ENCODE measurements at places on chromosomes 3 and 15.

DNA sequence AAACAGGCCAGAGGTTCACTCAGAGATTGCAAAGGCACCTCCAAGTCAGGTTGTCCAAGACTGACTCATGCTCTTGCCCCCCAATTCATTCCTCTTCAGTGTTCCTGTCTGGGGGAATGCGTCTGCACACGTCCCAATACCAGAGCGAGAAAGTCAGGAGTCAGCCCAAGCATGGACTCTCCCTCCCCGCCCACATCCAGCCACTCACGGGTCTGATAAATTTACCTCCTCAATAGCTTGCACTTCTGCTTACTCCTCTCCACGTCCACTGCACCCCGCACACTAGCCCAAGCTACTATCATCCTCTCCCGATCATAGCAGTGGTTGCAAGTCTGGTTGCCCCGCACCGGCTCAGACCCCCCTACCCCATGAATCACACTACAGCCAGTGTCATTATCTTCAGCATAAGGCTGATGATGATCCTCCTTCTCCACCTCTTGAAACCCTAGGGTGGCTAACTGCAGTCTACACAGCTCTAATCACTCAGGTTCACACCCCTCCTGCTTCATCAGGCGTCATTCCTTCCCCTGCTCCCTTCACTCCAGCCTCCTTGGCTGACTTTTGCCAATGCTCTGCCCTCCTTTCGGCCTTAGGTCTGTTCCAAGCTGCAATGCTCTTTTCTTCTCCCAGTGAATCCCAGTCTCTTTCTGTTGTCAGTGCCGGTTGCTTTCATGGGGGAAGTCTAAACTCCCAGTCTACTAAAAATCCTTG is 27.6 kb upstream of the MYO1E start:
- DNase-seq: no peak

DNA sequence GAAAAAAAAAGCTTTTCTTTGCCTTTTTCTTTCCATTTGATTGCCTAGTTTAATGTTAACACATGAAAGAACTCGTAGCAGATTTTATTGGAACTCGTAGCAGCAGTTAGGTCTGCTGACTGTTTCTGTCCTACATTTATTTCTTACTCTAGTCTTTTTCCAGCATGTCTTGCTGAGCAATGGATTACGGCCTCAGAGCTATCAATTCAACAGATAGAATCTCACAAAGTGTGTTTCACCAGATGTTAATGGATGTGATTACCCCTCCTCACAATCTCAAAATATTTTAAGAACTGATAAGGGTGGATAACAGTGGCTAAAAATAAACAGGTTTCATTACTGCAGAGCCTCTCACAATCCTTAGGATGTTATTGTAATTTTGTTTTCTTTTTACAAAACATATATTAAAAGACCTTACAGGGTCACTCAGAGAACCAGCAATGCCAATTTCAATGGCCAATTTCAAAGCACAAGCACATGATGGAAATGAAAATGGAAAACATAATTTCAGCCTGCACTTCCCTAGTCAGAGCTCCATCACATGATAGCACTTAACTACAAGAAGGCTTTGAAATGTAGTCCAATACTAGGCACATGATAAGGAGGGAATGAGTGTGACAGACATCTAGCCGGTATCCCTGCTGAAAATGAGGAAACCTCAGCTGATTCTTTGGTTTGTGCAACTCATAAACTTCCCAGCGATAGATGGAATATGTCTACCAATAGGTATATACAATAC is 838.1 kb upstream of the SEMA6D start:
- DNase-seq: no peak

DNA sequence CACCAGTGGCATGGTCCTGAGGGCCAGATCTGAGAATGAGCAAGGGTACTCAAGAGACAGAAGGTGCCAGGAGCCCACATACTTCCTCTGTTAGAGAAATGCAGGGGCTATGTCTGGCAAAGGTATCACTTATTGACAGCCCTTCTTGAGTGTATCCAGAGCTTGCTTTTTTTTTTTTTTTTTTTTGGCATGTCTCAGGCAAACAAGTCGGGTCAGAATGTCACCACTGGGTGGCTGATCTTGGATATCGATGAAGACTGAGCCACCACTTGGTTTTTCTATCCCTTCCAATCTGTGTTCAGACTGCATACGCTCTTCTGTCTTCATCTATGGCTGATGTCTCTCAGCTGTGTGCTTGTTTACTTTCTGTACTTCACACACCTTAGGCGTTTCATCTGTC is 363.4 kb upstream of the C2CD4B start:
- DNase-seq: no peak

DNA sequence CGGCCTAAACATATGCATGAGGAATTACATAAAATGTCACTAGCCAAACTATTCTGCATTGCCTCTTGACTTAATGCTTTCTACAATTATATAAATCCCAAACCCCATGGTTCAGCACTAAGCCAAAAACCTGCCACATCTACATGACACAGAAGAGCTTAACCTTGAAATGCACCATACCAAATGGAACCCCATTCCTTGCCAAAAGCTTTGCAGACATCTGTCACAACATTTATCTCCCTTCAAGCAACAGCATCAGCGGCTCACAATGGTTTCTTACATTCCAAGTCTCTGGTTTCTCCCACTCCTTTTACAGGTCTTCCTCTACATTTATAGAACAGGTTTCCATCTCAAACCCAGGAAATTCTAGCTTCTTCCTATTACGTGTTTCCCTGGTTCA is 58.4 kb upstream of the GYG1 start:
- no peak for DNase-seq

- DNase-seq: no peak
Observed at GRCh38 chr3:147008886-147009285, 397.5 kb downstream of the ZIC4 start.

DNA sequence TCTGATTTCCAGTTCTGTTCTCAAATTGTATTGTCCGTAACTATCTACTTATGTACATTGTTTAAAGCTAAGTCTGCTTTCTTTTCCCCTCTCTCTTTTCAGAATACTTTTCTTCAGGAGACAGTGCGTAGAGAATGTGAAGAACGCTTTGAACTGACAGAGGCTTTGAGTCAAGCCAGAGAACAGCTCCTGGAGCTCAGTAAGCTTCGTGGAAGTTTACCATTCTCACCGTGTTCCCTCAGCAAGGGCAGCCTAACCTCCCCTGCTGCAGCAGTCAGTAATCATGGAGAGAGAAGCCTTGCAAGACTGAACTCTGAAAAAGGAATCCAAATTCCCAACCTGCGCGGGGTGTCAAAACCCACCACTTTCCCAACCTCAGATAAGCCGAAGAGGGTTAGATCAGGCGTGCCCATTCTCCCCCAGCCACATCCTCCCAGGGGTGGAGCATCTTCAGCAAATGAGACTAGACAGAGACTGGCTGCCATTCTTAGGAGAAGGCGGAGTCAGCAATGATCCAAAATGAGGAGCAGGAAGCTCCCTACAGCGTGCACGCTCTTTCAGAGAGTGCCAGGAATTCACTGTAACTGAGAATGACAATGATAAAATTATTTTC is 114.6 kb downstream of the CCNL1 start:
- DNase-seq: no peak

GRCh38 chr3:42709621-42710020 is 7.0 kb upstream of the HHATL start:
- no peak for DNase-seq

DNA sequence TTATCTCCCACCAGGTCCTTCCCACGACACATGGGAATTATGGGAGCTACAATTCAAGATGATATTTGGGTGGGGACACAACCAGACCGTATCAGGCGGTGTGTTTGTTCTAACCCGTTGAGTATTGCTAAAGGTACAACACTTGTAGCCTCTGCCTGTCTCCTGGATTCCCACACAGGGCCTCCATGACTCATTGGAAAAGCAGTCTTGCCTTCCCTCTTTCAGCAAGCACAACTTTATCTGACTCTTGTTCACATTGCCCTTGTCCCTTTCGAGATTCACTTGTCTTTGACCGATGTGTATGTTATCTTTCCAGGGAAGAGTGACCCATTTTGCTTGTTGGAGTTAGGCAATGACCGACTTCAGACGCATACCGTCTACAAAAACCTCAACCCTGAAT is 152.3 kb downstream of the MCTP2 start:
- DNase-seq: no peak

DNA sequence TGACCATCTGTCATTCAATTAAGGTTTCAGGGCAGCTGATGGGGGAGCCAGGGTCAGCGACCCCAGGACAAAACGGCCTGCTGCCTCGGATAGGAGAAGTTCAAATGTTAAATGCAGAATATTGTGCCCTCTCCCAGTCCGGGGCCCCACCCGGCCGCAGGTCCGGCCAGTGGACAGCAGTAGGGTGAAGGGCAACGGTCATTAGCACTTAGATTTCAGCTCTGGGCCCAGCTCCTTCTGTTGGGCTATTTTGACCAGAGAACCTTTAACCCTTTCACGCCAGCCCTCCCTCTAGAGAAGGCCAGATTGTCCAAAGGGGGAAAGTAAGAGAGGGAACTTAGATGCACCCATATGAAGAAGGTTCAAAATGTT is 16.1 kb upstream of the ONECUT1 start:
- DNase-seq: no peak

DNA sequence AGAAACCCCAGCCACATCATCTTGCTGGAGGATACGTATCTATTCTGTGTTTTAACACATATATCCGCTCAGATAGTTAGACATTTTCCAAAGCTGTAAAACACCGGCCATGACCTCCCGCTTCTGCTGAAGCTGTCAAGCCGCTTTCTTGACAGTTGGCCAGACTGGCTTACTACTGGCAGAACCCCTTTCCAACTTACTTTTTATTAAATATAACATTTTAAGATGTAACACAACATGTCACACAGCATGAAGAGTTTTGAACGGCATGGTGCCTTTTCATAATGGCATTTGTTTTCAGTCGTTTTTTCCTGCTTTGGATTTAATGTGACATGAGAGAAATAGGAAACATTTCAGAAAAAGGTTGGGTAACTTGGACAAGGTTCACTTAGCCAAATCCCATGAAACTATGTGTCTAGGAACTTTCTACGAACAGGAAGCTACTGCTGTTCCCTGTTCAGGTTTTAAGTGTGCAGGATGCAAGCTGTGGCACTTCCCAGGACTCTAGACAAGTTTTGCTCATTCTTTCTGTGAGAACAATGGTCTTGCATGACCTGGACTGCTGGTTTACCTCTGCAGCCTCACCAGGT is 281.4 kb downstream of the THSD4 start:
- DNase-seq: no peak

DNA sequence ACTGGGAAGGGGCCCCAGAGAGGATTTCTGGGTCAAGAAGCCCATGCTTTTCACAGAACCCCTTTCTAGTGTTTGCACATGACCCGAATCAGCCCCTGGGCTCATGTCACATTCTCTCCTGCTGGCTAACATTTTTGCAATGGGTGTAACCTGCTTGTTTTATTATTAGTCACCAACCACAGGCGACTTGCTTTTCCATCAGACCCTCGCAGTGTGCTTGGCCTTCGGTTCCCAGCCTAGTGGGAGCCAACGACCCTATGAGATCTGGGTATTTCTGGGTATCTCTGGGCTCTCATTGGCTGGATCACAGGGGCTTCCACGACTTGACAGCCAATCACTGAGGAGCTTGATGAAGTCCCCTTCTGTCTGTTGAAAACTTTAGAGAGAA is 11.0 kb upstream of the FBLN2 start:
- DNase-seq: no peak

DNA sequence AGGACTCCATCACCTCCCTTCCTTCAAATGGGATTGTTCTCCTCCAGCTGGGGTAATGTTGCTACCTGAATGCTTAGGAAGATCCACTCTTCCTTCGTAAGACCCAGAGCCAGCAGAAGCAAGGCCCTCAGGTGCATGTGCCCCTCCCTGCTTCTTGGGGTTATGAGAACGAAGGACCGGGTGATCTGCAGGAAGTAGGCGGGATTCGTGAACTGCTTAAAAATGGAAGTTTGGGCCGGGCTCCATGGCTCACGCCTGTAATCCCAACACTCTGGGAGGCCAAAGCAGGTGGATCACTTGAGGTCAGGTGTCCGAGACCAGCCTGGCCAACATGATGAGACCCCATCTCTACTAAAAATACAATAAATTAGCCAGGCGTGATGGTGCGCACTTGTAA is 8.0 kb downstream of the TLR9 start:
- no peak for DNase-seq

DNA sequence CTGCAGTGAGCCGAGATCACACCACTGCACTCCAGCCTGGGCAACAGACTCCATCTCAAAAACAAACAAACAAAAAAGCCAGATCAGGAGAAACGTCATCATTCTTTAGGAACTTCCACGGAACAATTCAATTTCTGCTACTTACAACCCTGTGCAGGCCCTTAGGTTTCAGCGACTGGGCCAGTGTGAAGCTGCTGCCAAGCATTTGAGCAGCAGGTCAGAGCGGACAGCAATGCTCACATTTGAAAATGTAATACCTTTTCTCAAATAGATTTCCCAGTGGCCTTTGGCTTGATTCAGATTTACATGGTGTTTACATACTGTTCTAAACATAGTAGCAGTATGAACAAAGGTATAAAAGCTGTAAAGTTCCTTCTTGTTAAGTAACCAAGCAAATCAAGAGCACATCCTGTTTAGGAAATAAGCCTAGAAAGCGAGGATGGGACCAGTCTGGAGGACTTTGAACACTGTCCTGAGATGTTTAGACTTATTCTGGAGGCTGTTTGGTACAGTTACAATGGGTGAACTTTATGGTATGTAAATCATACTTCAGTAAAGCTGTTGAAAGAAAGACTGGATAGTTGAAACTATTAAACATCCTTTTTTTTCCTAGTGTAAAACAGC is 141.2 kb downstream of the HCN4 start:
- DNase-seq: no peak

GRCh38 chr3:15606434-15606891 is 4.9 kb downstream of the BTD start:
- DNase-seq: no peak

- no peak for DNase-seq
Observed at GRCh38 chr15:45429941-45430792, 51.8 kb upstream of the GATM start.

DNA sequence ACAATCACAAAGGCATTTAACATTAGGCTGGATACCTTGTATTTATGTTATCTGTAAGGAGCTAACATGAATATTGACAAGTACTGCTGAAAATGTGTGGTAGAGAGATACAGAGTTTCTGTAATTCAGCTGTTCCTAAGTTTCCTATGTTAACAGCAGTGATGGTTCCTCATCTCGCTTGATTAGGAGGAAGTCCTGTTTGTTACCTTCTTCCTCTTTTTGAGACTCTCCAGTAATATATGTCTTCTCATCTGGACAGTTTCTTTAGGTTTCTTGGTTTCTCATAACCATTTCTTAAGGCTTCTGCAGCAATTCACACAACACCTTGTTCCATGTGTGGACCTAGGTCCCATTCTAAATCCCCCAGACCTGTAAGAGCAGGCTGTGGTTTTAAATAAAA is 11.4 kb upstream of the PEX5L start:
- DNase-seq: no peak

DNA sequence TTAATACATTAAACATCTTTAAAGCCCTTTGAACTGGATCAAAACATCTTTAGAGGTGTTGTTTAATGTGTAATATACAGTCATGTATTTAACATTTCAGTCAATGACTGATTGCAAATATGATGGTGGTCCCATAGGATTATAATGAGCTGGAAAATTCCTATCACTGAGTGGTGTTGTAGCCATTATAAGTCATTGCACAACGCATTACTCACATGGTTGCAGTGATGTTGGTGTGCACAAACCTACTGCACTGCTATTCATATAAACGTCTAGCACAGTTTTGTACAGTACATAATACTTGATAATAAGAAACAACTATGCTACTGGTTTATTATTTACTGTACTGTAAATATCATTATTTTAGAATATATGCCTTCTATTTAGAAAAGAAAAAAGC is 75.6 kb downstream of the DTWD1 start:
- no peak for DNase-seq

- no peak for DNase-seq
Observed at GRCh38 chr15:98873441-98874218, 134.0 kb downstream of the PGPEP1L start.
